ENCODE measurements at places on chromosomes 3 and 15.

DNA sequence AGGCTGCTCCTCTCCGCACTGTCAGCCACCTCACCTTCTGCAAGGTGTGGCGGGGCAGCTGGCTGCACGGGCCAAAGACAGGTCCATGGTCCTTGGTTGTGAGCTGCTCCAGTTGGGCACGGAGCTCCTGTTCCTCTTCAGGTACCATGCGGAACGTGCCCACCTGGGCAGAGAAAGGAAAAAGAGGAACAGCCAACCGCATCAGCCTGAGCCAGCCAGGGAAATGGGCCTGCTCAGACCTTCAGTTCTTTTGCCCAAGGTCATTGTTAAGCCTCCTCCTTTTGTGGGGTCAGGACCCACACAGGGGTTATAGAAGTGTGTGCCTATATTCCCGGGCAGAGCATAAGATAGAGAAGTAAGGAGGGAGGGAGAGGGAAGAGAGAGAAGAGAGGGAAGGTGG, 2.8 kb downstream of the RLBP1 start:
- DNase-seq: no peak

- no peak for DNase-seq
Measured at GRCh38 chr3:187213616-187214015, 16.3 kb downstream of the RTP1 start.

DNA sequence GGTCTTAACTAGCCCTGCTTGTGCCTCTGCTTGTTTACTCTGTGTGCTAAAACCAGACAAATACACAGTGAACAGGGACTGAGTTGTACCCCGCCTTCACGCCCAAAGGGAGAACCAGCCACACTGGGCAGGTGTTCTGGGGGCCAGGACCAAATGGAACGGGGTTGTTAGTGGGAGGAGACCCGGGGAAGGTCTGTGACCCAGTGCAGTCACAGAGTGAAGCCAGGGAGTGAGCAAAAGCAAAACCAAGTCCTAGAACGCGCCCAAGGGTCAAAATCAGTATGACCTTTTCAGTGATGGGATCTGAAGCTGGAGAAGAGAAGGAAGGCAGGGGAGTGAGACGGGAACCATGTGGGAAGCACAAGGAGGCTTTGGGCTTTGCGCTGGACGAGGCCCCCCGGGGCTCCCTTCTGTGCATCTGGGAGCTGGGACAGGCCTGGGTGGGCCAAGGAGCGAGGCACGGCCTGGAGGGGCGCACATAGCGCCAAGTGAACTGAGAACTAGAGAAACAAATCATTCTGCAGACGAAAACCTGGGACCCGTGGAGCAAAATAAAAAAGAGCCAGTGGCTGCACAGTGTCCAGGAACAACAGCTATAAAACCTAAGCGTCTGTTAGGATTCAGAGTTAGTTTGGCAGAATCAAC, 78.3 kb upstream of the ALDH1A3 start:
- no peak for DNase-seq

DNA sequence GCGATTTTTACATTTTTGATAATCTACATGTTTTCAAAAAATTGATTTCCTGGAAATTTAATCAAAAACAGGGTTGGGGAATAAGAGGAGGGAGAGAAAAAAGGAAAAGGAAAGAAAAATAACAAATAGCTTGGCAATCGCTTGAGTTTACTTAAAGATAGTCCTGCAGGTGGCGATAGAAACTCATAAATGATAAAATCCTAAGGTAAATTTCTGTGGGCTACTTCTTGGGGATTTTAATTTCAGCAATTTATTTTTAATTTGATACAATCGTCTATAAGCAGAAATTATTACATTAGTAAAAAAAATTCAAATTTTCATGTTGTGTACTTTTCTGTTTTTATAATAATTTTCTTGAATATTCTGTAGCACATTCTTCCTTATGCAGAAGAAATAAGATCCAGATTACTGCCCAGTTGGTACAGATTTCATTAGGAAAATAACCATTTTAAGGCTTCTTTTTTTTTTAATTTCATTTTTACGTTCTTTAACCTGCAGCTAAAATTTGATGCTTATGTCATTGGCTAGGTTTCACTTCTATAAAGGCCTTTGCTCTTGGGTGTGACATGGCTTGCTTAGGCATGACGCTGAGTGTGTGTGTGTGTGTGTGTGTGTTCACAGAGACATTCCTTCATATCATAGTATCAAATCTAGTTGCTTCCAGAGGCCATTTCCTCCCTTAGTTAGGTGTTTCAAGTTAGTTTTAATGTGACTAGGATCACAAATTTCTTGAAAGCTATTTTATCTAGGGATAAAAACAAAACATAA, 181.8 kb downstream of the MCTP2 start:
- no peak for DNase-seq

GRCh38 chr3:119427669-119428068, 35.7 kb downstream of the TMEM39A start:
- DNase-seq: no peak

- no peak for DNase-seq
Measured at GRCh38 chr15:27414168-27414870, 443.3 kb downstream of the GABRG3 start.

DNA sequence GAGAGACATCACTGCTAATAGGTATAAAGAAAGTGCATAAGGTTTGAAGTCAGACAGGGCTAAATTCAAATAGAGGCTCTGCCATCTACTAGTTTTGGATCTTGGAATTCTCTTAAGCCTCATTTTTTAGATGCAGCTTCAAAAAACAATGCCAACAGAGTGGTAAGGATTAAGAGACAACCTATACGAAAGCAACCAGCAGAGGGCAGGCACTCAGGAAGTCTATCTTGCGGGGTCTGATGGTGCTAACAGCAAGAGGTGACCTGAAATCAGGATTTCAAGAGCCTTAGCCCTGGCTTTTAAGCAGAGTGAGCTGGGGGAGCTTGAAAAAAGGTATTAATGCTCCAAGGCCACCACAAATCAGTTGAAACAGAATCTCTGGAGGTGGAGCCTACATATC, 40.7 kb downstream of the LDHAL6B start:
- DNase-seq: peak; percentile 39

Measured in stimulated activated CD8-positive, alpha-beta memory T cell treated with anti-CD3 and anti-CD28 coated beads, Interleukin-12 subunit alpha, Interleukin-12 subunit beta, amount 100 ng/mL, for 1 hour (primary cell).